ENCODE measurements at places on chromosomes 6 and 20.

DNA sequence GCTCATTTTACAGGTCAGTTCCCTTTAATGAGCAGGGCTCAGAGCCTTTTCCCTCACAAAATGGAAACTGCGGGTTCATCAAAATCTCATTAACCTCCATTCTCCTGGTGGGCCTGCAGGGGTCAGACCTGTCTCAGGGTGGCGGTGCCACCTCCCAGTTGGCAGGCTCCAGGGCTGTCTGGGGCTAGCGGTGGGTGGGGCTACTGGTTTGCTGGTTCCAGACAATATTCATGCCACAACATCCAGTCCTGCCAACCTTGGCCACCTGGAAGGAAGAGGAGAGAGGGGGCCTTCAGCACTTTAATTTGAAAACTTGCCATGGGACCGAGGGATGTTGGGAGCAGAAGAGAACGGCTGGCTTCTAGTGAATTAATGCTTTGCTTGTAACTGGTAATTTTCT is 41.9 kb upstream of the CTNNBL1 start:
- DNase-seq: peak; percentile 69

GRCh38 chr6:111662794-111663593 is 57.3 kb upstream of the TRAF3IP2 start:
- peak; percentile 54 for DNase-seq

DNA sequence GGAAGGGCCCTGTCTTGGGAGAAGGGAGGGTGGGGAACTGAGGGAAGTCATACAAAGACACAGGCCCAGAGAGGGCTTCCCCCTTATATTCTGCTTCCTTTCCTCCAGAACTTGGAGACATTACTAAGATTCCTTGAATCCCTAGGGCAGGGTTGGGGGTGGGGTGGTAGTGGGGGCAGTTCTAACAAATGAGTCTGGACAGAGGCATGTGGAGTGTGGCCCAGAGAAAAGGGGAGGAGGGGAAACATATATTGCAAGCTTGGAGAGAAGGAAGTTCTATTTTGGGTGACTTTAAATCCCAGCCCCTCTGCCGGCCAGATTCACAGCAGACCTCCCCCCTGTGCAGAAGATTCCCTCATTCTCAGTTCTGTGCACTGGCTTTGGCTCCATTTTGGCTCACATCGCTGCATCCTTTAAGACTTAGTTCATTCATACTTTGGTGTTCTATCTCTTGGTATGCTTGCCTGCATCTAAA is 43.7 kb downstream of the DAAM2 start:
- no peak for DNase-seq

- no peak for DNase-seq
Measured at GRCh38 chr6:44056392-44057237, 70.6 kb downstream of the MRPL14 start.

- no peak for DNase-seq
Measured at GRCh38 chr6:11273406-11274065, 41.1 kb upstream of the NEDD9 start.

GRCh38 chr6:166520905-166521834 is 65.3 kb downstream of the RAMACL start:
- DNase-seq: peak; percentile 15

DNA sequence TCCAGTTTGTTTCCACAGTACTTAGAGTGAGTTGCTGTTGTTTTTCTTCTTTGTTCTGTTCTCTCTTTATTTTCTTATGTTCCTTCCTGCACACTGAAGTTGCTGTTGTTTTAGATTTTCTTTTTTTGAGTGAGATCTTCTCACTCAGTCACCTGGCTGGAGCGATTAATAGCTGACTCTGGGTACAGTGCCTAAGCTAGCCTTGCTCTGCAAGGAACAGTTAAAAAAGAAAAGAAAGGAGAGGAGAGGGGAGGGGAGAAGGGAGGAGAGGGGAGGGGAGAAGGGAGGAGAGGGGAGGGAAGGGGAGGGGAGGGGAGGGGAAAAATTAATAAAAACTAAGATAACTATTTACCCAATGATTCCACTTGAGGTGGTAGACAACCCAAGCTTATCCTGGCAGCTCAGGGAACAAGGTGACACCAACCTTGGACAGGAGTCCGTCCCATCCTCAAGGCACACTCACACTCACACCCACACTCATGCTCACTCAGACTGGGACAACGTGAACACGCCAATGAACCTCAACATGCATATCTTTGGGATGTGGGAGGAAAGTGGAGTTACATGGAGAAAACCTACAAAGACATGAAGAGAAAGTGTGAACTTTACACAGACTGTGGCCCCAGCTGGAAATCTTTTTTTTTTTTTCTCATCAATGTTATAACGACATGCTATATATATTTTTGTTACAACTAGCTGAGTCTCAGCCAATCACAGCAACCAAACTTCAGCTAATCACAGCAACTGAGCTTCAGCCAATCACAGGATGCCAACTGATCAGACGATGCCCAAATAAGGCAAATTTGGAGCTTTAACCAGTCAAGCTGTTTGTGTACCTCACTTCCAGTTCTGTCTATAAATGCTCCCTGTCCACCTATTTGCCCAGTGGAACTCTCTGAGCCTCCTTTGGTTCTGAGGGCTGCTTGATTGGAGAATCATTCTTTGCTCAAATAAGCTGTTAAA is 124.1 kb downstream of the SGK1 start:
- no peak for DNase-seq

- no peak for DNase-seq
Measured at GRCh38 chr20:55052459-55052858, 577.1 kb downstream of the DOK5 start.

- no peak for DNase-seq
Measured at GRCh38 chr20:50496773-50497385, 13.3 kb upstream of the PTPN1 start.

DNA sequence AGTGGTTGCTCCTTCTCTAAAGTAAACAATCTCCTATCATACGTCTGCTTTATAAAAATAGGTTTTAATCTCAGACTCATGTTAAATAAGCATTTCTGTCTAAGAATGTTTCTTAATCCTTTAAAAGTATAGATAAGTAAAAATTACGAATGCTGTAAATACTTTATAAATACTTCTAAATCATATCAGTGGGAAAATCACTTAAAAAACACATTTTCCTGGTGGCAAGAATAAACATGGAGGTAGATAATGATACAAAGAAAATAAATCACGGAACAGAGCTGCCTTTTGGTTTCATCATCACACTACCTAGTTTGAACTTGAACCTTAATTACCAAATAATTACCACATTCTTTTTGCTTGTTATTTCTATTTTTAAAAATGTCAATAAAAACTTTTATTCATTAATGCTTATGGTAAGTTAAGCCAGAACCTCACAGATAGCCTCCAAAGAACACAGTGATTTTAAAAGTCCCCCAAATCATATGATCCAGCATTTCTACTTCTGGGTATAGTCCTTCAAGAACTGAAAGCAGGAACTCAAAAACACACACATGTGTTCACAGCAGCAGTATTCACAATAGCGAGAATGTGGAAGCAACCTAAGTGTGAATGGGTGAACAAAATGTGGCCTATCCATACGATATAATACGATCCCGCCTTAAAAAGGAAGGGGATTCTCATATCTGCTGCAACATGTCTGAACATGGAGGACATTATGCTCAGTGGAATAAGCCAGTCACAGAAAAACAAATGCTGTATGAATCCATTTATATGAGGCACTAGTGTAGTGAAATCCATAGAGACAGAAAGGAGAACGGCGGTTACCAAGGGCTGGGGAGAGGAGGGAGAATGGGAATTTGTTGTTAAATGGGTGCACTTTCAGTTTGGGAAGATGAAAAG is 72.4 kb downstream of the SLC22A23 start:
- DNase-seq: no peak

GRCh38 chr6:83867527-83868161 is 8.2 kb downstream of the CYB5R4 start:
- DNase-seq: peak; percentile 84

DNA sequence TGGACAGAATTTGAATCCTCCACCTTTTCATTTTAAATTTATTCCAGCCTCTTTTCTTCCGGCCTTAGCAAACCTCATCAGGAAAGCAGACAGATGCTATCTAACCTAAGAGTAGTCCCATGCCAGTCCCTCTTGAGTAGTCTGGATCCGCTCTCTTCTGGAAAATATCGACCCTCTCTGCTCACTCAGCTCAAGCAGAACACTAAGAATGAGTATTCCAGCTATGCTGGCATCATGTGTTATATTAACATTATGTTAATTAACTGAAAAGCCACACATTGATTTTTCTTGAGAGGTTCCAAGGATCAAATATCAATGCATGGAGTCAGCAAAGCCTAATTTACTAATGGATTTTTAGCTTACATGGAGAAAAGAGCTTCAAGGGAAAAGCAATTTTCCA is 161.4 kb downstream of the ID4 start:
- DNase-seq: no peak

- no peak for DNase-seq
Measured at GRCh38 chr6:137870308-137870644, 3.2 kb downstream of the TNFAIP3 start.

GRCh38 chr6:13412639-13413465 is 74.5 kb downstream of the GFOD1 start:
- peak; percentile 31 for DNase-seq
